NCI-H510A (cell line): ENCODE measurements at places on chromosomes 2 and 18.

- DNase-seq = no peak
Observed at GRCh38 chr2:147008481-147008880, 836.3 kb upstream of the ACVR2A start.

DNA sequence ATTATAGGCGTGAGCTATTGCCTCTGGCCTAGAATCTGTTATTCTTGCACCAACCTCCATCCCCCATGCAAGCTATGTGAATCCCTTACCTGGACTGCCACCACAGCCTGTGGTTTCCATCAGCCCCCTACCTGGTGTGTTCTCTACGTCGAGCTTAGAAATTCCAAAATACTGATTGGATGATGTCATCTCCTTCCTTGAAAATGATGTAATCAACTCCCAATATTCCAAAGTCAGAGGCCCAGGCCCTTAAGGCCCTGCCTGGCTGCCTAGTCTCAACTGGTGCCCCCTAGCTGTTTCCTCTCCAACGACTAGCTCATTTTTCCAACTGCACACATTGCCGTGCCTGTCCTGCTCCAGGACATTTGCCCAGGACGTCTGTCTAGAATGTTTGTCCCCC is 41.3 kb upstream of the GBX2 start:
- DNase-seq = no peak

GRCh38 chr2:53437371-53437770 is 330.2 kb upstream of the CHAC2 start:
- no peak for DNase-seq

DNA sequence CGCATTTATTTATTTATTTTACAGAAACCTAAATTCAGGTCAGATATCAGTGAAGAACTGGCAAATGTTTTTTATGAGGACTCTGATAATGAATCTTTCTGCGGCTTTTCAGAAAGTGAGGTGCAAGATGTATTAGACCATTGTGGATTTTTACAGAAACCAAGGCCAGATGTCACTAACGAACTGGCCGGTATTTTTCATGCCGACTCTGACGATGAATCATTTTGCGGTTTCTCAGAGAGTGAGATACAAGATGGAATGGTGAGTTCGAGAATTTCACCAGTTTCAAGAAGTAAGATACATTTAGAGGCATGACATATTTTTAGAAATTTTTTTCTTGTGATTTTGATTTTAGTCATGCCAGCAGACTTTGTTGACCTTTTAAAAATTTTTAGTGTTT is 4.6 kb downstream of the CDCA7 start:
- no peak for DNase-seq

DNA sequence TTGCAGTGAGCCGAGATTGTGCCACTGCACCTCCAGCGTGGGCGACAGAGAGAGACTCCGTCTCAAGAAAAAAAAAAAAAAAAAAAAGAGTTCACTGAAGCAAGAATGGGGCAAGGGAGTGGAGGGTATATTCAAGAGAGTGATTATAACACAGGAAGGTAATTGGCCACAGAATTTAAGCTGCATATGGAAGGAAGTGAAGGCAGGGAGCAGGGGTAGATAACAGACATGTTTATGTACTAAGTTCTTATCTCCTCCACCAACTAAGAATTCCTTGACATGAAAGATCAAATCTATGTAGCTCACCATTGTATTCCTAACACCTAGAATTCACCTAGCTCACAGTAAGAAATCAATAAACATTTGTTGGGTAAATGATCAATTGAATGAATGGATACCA is 37.3 kb downstream of the GKN2 start:
- DNase-seq = no peak

DNA sequence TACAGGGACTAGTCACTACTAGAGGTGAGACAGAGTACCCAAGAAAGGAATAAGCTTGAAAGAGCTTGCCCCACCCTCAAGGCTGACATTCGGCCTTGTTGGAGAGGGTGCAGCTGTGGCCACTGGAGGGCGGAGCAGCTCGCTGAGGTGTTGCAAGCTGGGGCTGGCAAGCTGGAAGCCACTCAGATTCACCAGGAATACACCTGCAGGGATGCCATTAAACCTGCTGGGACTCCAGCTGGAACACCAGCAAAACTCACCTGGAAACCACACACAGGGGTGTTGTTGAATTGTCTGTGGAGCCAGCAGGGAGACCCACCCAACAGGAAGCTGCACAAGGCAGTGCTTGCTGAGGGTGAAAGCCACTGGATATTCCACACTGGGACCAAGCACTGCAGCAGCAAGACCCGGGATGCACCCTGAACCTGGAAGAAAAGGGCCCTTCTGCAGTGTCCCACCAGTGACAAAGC is 26.1 kb downstream of the KCTD18 start:
- DNase-seq = peak; percentile 57

- DNase-seq = peak; percentile 68
Observed at GRCh38 chr18:2655178-2655953, at the start of gene SMCHD1. Gene SMCHD1, plus strand, starts transcription at chr18:2655726. Its CDS starts 350 bp downstream, at chr18:2656076.

- DNase-seq = no peak
Observed at GRCh38 chr2:66435963-66436362, 1.0 kb downstream of the MEIS1 start.
